ENCODE measurements at places on chromosomes 1 and 21.
A peak's percentile ranks its signal among the peaks of the same experiment; 100 is the strongest.

GRCh38 chr1:5477716-5478115 lies 514.5 kb downstream of the NPHP4 start:
- no peak for DNase-seq

- no peak for DNase-seq
Observed at GRCh38 chr1:16605532-16606505, 7.5 kb downstream of the NBPF1 start.

DNA sequence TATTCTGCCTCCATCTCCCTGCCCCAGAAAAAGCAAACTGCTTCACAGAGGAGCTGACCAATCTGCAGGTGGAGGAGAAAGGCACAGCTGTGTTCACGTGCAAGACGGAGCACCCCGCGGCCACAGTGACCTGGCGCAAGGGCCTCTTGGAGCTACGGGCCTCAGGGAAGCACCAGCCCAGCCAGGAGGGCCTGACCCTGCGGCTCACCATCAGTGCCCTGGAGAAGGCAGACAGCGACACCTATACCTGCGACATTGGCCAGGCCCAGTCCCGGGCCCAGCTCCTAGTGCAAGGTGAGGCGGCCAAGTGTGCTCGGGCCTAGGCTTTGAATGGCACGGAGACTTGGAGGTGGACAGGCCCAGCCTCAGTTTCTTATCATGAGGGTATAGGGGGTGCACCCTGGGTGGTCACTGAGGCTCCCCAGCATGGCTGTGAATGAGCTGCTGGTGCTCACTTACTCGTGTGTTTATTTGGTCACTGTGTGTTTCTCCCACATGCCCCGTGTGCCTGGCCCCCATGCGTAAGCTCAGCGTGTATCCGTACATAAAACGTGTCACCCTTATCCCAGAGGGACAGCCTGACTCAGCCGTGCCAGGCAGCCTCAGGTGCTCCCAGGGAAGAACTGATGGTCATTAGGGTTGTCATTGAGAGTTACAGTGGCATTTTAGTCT lies 75.8 kb downstream of the OBSCN start:
- no peak for DNase-seq

DNA sequence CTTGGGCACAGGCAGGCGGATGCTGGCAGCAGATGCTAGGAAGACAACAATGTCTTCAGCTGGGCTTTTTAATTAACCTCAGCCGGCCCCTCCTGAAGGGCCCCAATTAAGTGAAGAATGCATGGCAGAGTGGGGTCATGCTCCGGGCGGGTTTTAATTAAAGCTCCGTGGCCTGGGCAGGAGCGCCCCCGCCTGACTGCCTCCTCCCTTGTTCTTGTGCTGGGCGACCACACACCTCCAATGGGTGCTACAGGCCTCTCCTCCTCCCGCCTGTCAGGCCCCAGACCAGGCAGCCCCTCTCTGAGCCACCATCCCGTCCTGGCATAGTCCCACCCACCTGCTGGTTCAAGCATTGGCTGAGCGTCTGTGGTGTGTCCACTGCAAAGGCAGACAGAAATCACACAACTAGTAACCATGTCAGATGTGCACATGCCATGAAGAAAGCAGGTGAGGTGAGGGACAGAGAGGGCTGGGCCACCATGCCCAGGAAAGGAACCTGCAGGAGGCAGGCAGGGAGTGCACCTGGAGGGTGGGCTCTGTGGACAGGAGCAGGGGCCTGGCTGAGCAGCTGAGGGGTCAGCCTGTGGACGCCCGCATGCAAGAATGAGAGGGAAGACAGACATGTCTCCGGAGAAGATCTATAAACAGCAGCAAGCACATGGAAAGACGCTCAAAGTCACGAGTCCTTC lies 8.5 kb upstream of the ARF1 start:
- no peak for DNase-seq

GRCh38 chr1:19445417-19446342 lies 39.7 kb downstream of the CAPZB start:
- no peak for DNase-seq

DNA sequence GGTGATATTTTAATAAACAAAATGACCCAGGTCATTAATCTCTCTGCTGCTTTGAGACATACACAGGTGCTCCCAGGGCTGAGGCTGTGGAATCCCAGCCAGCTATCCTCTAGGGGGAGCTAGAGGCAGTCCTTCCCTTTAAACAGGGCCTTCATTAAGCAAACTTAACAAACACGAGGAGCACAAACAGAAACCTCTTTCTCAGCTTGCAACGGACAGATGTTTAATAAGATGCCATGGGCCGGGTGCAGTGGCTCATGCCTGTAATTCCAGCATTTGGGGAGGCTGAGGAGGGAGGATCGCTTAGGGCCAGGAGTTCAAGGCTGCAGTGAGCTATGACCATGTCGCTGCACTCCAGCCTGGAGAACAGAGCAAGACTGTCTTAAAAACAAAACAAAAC lies 106.7 kb downstream of the HIVEP3 start:
- peak; percentile 52 for DNase-seq

GRCh38 chr1:244957525-244957924 lies 93.2 kb upstream of the HNRNPU start:
- no peak for DNase-seq

DNA sequence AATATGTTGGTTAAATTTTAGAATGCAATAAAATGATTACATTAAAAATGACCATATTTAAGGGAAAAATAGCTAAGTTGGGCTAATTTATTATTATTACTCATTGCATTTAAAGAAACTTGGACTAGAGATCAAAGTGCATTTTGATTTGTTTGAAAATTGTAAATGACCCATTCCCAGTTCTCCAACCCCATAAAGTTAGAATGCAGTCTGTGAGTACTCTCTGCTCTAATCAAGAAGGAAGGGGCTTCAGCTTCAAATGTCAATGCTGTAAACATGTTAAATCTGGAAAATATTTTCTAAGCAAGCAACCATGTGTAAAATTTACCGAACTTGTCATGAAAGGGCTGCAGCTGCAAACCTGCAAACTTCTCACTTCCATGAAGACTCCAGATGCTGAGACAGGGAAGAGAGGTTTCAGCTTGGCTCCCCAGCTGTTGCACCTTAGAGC lies 232.7 kb downstream of the TTLL7 start:
- no peak for DNase-seq

GRCh38 chr1:68301471-68302001 lies 69.2 kb upstream of the WLS start:
- no peak for DNase-seq

GRCh38 chr1:2451741-2452140 lies 24.3 kb upstream of the PLCH2 start:
- no peak for DNase-seq

DNA sequence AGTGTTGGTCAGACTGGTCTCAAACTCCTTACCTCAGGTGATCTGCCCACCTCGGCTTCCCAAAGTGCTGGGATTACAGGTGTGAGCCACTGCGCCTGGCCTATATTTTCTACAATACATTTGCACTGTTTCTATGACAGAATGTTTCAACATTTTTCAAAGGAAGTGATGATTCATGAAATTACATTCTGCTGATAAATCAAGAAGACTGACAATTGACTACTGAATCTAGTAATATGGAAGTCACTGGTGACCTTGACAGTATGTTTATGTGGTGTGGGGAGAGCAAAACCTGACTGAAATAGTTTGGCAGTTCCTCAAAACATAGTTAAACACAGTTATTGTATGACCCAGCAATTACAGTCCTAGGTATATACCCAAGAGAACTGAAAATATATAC lies 18.1 kb downstream of the LRIF1 start:
- no peak for DNase-seq

- no peak for DNase-seq
Observed at GRCh38 chr1:96971849-96972602, 250.4 kb downstream of the PTBP2 start.

GRCh38 chr1:243930822-243931671 lies 81.0 kb upstream of the AKT3 start:
- DNase-seq: no peak

All from keratinocyte (primary cell).